Neural progenitor cell (in vitro differentiated cells): ENCODE measurements at places on chromosomes 4 and X. TPM values are rescaled to one million over a fixed set of nuclear protein-coding genes. Genes with fewer than 3 reads are reported as not detected.
A peak's percentile ranks its signal among the peaks of the same experiment; 100 is the strongest.

The ADH1A gene
- not detected in 2 replicates for total RNA-seq

The HS6ST2 gene
- 36.8 and 43.2 TPM in 2 replicates for total RNA-seq

The SLC10A6 gene
- not detected in 2 replicates for total RNA-seq

The IBSP gene
- total RNA-seq = not detected in 2 replicates

The PTPN13 gene
- 183 and 244 TPM in 2 replicates for total RNA-seq

The NIPAL1 gene
- total RNA-seq = 0.84 and 1.2 TPM in 2 replicates

The KLF8 gene
- 14.8 and 15.4 TPM in 2 replicates for total RNA-seq

The F9 gene
- not detected in 2 replicates for total RNA-seq

- DNase-seq = no peak
- no peaks in the 10 kb centered on the region for H3K36me3 ChIP-seq
- peaks cover 5% of the 10 kb centered on the region for H3K4me1 ChIP-seq
- H3K27me3 ChIP-seq = no peaks in the 10 kb centered on the region
- H3K4me3 ChIP-seq = no peak overlapping the region
- H3K27ac ChIP-seq = no peak overlapping the region
Measured at GRCh38 chr4:121093261-121093660, 20.9 kb upstream of the NDNF start.

GRCh38 chr4:4862665-4863482 is 3.4 kb downstream of the MSX1 start:
- H3K36me3 ChIP-seq = no peaks in the 10 kb centered on the region
- DNase-seq = peak; percentile 74
- peaks cover 31% of the 10 kb centered on the region for H3K4me1 ChIP-seq
- H3K4me3 ChIP-seq = no peak overlapping the region
- peaks cover 99% of the 10 kb centered on the region for H3K27me3 ChIP-seq
- H3K27ac ChIP-seq = no peak overlapping the region

- DNase-seq = no peak
- H3K4me1 ChIP-seq = no peaks in the 10 kb centered on the region
- H3K36me3 ChIP-seq = no peaks in the 10 kb centered on the region
- no peaks in the 10 kb centered on the region for H3K27me3 ChIP-seq
- no peak overlapping the region for H3K4me3 ChIP-seq
- no peak overlapping the region for H3K27ac ChIP-seq
Measured at GRCh38 chr4:187910741-187911140, 84.8 kb upstream of the ZFP42 start.

- DNase-seq = no peak
- H3K4me3 ChIP-seq = no peak overlapping the region
- H3K4me1 ChIP-seq = no peaks in the 10 kb centered on the region
Measured at GRCh38 chrX:24333371-24333770, 19.5 kb upstream of the SUPT20HL2 start.

DNA sequence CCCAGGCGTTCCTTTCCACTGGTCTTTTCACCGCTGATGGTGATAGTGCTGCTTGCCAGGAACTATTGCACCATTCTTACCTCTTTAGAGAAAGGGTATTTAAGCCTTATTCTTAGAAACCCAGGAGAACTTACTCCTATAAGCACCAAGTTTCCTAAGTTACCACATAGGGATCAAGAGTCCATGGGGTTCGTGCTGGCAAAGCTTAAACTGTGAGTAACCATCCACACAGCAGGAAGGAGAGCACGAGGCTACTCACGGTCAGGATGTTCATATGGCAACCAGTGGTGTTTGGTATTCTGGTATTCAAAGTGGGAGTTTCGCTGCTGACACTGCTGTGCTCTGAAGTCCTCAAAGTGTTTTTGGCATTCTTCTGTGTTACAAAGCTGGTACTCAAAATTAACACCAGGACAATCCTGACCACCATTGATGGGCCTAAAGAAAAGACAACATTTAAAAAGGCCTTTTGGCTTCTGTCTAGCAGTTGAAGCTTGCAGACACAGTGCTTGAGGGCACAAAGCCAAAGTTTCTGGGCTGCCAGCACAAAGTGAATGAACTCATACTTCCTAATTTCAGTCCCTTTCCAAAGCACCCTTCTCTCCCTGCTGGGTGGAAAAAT is 256.9 kb downstream of the ADAMTS3 start:
- no peak overlapping the region for H3K4me3 ChIP-seq
- peaks cover 12% of the 10 kb centered on the region for H3K4me1 ChIP-seq
- H3K27me3 ChIP-seq = no peaks in the 10 kb centered on the region
- H3K27ac ChIP-seq = no peak overlapping the region
- DNase-seq = peak; percentile 56

DNA sequence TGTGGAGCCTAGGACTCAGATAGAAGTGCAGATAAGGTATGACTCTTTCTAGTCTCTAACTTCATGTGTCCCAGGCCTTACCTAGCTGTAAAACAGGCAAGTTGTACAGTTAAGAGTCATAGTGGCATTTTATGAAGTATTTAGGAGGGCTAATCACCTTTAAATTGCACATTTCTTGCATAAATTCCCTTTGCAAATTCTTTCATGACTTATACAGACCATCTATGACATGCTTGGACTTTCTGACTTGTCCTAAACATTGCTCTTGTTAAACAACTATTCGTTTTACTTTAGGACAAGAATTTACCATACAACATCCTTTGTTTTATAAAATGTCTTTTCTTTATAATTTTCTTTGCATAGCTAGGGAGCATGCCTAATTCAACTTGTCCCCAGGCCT is 7.8 kb upstream of the RRAGB start:
- no peaks in the 10 kb centered on the region for H3K27me3 ChIP-seq
- H3K36me3 ChIP-seq = no peaks in the 10 kb centered on the region
- H3K4me3 ChIP-seq = no peak overlapping the region
- H3K4me1 ChIP-seq = no peaks in the 10 kb centered on the region

DNA sequence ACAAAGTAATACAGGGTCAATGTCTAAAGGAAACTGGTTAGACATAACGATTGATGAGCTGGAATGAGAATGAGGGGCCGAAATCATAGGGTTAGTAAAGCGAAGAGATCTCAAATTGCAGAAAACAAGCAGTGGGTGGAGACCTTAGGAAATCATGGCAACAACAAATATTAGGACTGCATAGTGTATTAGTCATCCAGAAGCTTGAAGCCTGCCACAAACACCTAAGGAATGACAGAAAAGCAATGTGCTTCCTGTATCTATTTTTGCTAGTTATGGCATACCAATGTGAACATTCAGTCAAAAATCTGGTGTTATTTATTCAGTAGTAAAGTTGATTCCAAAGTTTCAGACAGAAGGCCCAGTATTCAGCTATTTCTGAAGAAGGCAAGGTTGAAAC is 410.9 kb upstream of the CT83 start:
- DNase-seq = no peak
- no peak overlapping the region for H3K4me3 ChIP-seq
- H3K36me3 ChIP-seq = no peaks in the 10 kb centered on the region
- H3K4me1 ChIP-seq = no peaks in the 10 kb centered on the region
- H3K27ac ChIP-seq = no peak overlapping the region

DNA sequence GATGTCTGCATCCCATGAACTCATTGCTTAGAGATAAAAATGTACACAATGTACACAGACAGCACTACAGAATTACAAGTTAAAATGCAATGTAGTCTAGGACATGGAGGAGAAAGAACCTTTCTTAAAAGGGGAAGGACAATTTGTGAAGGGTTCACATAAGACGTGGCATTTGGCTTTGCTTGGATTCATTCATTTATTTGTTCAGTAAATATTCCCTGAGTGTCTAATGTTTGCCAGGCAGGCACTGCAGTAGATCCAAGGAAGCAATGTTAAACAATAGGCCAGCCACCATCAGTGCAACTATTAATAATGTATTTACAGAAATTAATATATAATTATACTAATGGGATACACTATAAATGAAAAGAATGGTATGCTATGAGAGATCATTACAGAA is 94.4 kb downstream of the GRIA2 start:
- H3K4me1 ChIP-seq = no peaks in the 10 kb centered on the region
- H3K36me3 ChIP-seq = no peaks in the 10 kb centered on the region
- H3K27ac ChIP-seq = no peak overlapping the region
- no peaks in the 10 kb centered on the region for H3K27me3 ChIP-seq
- DNase-seq = no peak

GRCh38 chrX:16469870-16470269 is 180.1 kb upstream of the S100G start:
- DNase-seq = peak; percentile 8
- H3K27me3 ChIP-seq = no peaks in the 10 kb centered on the region
- no peaks in the 10 kb centered on the region for H3K36me3 ChIP-seq
- no peak overlapping the region for H3K4me3 ChIP-seq
- H3K27ac ChIP-seq = no peak overlapping the region
- H3K4me1 ChIP-seq = no peaks in the 10 kb centered on the region

DNA sequence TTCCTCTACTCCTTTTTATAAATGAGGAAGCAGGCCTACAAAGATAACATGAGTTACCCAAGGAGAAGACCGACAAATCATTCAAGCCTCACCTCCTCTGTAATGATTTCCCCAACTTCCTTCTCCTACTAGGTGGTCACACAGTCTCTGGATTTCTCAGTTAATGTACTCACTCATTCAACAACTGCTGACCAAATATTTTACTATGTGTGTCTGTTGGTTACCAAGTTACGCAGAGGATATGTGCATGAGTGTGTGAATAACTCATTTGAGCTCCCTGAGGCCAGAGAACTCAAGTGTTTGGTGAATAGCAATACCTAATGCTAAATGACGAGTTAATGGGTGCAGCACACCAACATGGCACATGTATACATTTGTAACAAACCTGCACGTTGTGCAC is 10.4 kb downstream of the CASK start:
- no peak for DNase-seq
- H3K36me3 ChIP-seq = no peaks in the 10 kb centered on the region
- H3K27ac ChIP-seq = no peak overlapping the region
- H3K4me1 ChIP-seq = peaks cover 14% of the 10 kb centered on the region

DNA sequence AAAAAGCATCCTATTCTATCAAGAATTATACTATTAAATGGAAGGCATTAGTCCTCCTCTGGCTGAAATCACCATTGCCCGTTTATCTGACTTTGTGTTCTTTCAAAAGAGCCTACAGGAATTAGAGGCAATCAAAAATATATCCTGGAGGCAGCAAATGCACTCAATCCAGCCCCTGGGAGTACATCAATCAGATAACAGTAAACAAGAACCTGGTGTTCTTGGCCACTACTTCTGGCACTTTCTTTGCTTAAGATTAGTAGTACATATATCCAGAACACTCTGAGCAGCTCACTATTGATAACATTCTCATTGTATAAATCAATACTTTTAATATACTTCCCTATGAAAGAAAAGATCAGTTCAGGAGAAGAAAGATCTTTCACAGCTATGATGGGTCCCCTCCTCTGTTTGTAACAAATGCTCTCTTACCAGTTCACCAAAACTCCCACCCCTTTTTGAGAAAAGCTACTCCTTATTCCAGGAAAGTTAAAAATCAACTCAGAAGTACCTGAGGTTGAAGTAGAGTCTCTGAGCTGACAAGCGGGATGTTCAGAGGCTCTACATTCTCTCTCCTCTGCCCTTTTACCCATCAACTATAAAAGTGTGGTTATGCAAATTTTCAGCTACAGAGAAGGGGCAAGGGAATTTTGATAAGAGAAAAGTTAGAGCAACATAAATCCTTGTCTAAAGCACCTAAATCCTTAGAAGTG is 176.0 kb downstream of the COX18 start:
- H3K27me3 ChIP-seq = no peaks in the 10 kb centered on the region
- H3K36me3 ChIP-seq = no peaks in the 10 kb centered on the region
- no peak for DNase-seq
- H3K4me1 ChIP-seq = peaks cover 30% of the 10 kb centered on the region
- no peak overlapping the region for H3K4me3 ChIP-seq

- peak overlapping the region; percentile 91 for H3K27ac ChIP-seq
- no peaks in the 10 kb centered on the region for H3K27me3 ChIP-seq
- H3K4me1 ChIP-seq = peaks cover 18% of the 10 kb centered on the region
- peak; percentile 41 for DNase-seq
Measured at GRCh38 chr4:10117359-10118047, 904 bp upstream of the WDR1 start.

GRCh38 chr4:87697272-87697671 is 47.2 kb downstream of the DMP1 start:
- no peaks in the 10 kb centered on the region for H3K27me3 ChIP-seq
- no peak overlapping the region for H3K27ac ChIP-seq
- no peak for DNase-seq
- H3K36me3 ChIP-seq = no peaks in the 10 kb centered on the region
- H3K4me3 ChIP-seq = no peak overlapping the region

DNA sequence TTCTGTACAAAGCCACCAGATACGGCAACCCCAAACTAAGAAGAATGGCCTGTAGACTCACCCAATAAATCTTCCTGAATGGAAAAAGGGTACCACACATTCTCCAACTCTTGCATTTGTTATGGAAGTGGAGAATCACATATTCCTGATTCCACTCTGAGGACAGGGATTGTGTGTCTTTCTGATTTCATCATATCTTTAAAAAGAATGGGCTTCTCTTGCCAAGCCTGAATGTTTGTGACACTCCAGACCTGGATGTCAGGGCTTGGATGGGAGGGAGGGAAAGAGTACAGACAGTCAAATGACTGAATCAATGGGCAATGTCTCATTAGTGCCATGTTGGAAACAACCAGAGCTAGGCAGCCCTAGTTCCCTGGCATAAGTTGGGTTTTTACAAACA is 77.4 kb downstream of the PLAC1 start:
- no peak for DNase-seq
- no peaks in the 10 kb centered on the region for H3K4me1 ChIP-seq
- no peaks in the 10 kb centered on the region for H3K27me3 ChIP-seq
- no peak overlapping the region for H3K27ac ChIP-seq
- H3K4me3 ChIP-seq = no peak overlapping the region

GRCh38 chr4:1376841-1377605 is 29.2 kb downstream of the NKX1-1 start:
- H3K36me3 ChIP-seq = no peaks in the 10 kb centered on the region
- peaks cover 6% of the 10 kb centered on the region for H3K4me1 ChIP-seq
- H3K27me3 ChIP-seq = no peaks in the 10 kb centered on the region
- no peak overlapping the region for H3K4me3 ChIP-seq
- DNase-seq = peak; percentile 57

DNA sequence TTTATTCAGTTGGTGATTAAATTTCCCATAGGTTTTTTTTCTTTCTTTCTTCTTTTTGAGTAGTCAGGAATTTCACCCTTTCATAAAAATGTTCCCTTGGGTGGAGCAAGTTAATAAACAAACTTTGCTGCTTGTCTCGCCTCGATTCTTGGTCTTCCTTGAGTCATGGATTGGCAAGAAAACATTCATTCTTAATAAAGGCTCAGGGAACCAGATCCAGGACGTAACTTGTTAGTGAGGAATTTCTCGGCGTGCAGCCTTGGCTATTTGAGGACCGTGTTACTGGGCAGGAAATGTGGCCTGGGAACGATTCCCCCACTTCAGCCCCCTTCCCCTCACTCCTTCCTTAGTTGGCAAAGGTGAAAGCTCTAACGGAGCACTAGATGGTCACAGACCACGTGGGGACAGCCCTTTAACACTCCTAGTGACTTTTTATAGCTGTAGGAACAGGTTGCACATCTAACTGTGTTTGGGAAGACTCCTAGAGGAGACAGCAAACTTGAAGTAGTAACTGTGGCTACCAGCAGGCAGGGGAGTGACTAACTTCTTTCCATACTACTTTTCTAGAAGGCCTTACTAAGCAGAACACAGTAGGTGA is 106.8 kb downstream of the UCHL1 start:
- no peaks in the 10 kb centered on the region for H3K36me3 ChIP-seq
- DNase-seq = peak; percentile 37
- peaks cover 58% of the 10 kb centered on the region for H3K27me3 ChIP-seq
- no peak overlapping the region for H3K27ac ChIP-seq
- peaks cover 37% of the 10 kb centered on the region for H3K4me1 ChIP-seq
